ENCODE measurements at places on chromosomes 11 and 22.

GRCh38 chr22:46681010-46681409 lies 57.0 kb downstream of the CERK start:
- DNase-seq: no peak

DNA sequence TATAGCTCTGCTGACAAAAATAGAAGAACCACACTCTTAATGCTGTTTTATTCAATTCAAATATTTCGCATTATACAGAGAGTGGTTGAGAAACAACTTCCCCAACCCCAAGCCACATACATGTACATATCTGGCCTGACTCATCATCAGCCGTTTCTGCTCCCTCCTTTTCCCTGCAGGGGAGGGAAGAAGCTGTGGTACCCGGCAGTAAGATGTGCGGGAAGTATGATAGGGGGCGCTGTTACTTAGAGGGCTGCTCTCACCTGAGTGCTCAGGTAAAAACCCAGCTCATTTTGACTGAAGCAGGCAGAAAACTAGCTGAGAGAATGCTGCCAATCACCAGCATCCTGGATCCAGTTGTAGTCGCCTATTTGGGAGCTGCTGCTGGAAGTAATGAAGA lies 85.5 kb downstream of the NELL1 start:
- no peak for DNase-seq

- no peak for DNase-seq
Measured at GRCh38 chr11:96272529-96273222, 70.3 kb downstream of the MAML2 start.

GRCh38 chr11:120025606-120026335 lies 112.1 kb downstream of the TRIM29 start:
- DNase-seq: no peak

- DNase-seq: no peak
Measured at GRCh38 chr22:48340727-48341709, 1486.7 kb downstream of the BRD1 start.

GRCh38 chr11:109739379-109739778 lies 317.4 kb downstream of the C11orf87 start:
- DNase-seq: no peak

DNA sequence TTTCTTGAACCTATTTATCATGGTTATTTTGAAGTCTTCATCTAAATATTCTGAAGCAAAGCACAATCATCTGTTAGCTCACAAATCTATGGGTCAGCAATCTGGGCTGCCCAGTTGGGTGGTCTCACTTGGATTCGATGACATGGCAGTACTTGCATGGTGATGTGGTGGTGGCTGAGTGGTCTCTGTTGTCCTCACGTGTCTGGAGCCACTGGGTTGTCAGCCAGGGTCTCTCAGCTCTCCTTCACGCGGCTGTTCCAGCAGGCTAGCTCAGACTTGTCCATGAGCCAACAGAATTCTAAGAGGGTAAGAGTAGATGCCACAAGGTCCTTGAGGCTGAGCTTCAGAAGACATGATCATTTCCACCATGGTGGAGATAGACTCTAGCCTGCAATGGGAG lies 66.4 kb upstream of the KCNQ1OT1 start:
- no peak for DNase-seq

- DNase-seq: peak; percentile 22
Measured at GRCh38 chr11:103396237-103396636, 287.0 kb downstream of the DYNC2H1 start.

DNA sequence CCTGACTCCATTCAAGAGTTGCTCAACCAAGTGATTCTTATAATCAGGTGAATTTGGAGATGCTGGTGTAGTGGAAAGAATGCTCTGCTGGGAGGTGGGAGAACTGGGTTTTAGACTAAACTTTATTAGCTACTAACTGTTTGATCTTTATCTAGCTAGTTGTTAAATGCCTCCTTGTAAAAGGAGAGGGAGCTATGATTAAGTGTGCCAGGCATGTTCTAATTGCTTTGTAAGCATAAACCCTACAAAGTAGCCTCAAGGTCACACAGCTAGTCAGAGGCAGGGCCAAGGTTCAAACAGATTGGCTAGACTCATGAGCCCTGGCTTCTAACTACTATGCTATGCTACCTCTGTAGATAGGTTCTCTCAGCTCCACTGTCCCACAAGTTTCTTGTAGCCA lies 105.5 kb downstream of the NXPE2 start:
- DNase-seq: no peak

- no peak for DNase-seq
Measured at GRCh38 chr11:31652528-31652927, 143.0 kb downstream of the ELP4 start.

DNA sequence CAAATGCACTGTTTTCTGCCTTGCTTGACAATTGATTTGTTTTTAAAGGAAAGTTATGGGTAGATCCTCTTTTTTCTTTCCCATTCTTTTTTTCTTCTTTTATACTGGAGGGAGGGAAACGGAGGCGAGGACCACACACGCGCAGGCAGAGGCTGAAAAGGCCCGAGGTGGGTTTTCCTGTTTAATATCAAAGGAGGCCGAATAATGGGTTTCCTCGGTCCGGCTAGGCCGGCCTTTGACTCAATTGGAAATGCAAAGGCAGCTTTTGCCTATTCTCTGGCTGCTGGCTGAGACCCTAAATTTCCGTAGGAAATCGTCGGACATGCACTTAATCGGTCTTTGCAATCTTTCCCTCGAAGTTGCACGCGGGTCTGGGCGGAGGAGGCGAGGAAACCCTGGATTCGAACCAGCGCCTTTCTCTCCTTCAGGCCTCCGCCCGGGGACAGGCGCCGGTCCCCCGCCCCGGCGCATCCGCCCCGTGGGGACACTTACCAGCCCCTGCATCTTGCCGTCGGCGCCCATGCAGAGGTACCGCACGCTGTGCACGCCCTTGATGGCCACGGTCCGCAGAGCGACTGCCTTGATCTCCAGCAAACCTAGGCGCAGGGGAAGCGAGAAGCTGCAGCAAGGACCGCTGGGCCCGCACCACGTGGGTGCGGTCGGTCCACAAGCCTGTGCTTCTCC lies 911 bp downstream of the FGF19 start:
- no peak for DNase-seq

GRCh38 chr11:416757-417621 lies 2.2 kb upstream of the SIGIRR start:
- peak; percentile 65 for DNase-seq

- DNase-seq: no peak
Measured at GRCh38 chr11:2219318-2220017, 47.9 kb upstream of the TH start.

DNA sequence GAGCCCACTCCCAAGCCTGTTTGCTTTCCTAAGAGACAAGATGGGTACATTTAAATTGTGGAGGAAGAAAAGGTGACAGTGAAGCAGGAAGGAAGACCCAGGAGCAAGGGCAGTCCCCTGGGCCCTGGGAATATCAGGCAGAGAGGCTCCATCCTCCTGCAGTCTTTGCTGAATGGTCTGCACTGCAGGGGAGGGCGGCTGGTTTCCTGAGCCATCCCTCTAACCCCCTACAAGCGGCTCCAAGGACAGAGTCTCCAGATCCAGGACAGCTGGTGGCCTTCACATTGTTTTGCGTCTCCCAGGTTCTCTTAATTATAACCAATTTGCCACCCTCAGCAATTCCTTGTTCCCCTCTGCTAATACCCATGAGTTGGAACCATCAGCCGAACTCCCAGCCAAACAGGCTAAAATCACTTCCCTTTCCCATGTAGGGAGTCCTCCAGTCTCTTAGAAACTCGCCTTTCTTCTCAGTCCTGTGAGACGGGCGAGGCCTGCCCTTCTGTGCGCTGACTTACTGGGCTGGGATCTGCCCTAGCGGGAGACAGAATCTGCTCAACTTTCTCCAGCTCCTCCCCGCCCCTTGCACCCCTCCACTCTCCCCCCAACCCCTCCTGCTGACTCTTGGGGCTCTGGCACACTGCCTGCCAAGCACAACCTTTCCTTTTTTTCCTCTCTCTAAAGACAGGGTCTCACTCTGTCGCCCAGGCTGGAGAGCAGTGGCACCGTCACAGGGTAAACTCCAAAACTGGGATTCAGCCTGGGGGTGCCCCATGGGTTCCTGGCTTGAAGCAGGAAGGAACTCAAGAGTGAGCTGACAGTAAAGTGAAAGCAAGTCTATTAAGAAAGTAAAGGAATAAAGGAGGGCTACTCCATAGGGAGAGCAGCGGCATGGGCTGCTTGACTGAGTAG lies 53.4 kb upstream of the EMID1 start:
- no peak for DNase-seq

DNA sequence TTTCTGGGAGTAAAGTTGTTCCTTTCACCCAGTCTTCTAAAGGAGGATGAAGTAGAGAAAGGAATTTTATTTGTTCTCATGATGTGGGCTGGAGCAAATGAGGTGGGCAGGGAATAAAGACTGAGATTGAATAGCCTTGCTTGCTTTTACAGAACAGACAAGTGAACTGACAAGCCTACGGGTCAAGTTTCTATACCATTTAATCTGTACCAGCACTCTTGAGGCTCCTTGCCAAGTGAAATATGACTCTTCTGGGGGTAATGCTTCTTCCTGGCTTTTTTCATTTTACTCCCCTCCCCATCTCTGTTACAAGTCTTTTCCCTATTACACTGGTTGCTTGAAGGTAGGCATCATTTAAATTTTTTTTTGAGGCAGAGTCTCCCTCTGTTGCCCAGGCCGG lies 54.8 kb downstream of the CSTPP1 start:
- DNase-seq: no peak

GRCh38 chr11:62457478-62457877 lies 38.6 kb downstream of the SCGB1A1 start:
- no peak for DNase-seq

DNA sequence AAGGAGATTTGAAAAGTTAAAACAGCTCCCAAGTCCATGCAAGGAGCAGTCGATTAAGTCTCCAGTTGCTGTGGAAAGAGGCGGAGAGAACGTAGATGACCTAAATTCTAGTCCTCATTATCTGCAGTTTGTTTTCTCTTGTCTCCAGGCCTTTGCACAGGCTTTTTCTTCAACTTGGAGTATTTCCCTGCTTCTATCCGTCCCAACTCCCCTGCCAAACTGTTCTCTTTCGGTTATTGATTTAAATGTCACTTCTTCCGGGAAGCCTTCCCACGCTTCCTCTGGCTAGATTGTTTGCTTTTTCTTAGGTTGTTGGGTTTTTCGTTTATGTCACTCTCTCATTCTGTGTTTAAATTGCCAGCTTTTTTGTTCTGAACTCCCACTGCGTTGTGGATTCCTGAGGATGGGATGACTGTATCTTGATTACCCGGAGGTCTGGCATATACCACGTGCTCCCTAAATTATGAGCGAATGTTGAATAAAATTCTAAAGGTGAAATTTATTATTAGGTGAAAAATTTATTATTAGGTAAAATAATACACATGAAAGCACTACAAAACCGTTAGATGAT lies 463 bp downstream of the TMEM126B start:
- DNase-seq: no peak

Measured in AG08396 (cell line).